ENCODE measurements at places on chromosomes 1 and 21.

DNA sequence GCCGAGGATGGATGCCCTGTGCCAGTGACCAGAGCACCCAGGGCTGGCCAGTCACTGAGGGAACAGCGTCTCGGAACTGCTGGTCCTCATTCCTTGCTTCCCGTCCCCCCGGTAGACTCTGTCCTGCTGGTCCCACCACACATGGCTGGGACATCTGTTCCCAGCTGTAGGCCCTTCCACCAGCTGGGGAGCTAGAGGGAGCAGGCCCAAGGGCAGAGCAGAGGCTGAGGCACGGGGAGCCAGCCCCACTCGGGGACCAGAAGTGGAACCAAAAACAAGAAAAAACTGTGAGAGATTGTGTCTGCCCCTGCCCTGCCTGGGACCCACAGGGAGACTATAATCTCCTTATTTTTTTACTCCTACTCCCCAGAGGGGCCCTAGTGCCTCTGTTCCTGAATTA is 23.8 kb downstream of the ATP8B2 start:
- DNase-seq = no peak

DNA sequence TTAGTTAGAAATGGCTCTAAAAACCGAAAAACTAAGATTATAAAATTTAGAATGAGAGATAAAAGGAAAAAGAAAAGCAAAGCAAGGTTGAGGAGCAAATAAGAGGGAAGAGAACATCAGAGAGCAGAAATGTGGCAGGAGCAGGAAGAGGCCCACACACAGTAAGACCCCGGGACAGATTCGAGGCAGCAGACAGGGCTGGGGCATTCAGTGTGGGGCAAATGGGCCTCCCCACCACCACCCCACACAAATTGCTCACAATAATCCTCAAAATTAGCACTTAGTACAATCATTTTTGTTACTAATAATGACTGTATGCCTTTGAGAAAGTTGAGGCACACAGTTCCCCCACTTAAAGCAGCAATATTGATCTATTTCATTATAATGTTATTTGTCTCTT is 17.1 kb upstream of the SLC44A3 start:
- no peak for DNase-seq

DNA sequence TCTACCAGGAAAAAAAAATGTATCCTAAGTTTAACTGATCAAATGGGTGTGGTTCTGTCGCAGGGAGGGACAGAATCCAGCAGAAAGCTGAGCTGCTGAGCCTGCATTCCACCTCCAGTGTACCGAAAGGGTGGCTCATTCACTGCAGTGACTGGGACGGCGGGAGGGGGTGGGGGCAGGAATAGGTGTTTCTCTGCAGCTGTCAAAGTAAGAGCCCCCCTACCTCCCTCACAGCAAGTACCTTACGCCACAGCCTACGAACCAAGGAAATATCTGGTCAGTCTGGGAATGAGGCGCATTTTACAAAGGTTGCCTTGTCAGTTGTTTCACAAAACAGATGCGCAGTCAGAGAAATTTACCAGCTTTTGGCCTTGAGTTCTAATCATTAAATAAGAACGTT is 1.7 kb downstream of the S100B start:
- no peak for DNase-seq

DNA sequence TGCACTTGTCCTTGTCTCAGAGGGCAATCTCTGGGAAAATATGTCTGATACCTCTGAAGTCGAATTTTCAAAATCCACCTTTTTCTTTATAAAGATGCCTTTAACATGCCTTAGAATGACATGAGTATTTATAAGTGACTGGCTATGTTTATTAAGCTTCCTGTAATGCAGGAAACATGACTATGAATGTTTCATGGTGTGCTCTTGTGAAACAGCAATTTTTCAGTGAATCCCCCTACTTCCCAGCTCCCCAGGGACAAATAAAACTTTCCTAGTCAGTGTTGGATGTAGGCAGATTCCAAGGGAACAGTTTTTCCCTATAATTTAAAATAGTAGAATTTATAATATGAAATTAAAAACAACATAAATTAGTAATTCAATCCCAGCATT is 437.0 kb downstream of the LMO4 start:
- no peak for DNase-seq

DNA sequence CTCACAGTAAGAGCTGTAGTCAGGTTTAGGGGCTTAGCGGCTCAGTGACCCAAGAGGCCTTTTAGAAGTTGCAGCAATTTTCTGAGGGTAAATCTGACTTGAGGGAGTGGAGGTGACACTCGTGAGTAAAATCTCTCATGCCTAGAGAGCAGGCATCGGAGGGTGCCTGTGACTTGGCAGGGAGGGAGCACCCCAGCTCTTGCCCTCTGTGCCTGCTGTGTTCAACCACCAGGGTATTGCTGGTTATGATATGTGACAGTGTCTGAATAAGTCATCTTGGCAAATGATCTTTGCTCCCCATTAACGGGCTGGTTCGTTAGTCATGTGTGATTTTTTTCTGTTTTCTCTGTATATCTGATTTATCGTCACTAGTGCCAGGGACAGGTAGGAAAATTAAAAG is 5.9 kb downstream of the MAN1C1 start:
- DNase-seq = no peak

- no peak for DNase-seq
Observed at GRCh38 chr1:55650444-55650843, 435.3 kb upstream of the USP24 start.

- no peak for DNase-seq
Observed at GRCh38 chr21:35005560-35006224, 43.4 kb downstream of the RUNX1 start.

- DNase-seq = no peak
Observed at GRCh38 chr1:201539561-201540431, 869 bp downstream of the NAV1 start.

- no peak for DNase-seq
Observed at GRCh38 chr1:14181191-14181795, 417.2 kb upstream of the KAZN start.

GRCh38 chr21:28226563-28226962 is 766.1 kb downstream of the LTN1 start:
- no peak for DNase-seq

GRCh38 chr1:166827426-166827825 is 11.8 kb upstream of the POGK start:
- DNase-seq = no peak

DNA sequence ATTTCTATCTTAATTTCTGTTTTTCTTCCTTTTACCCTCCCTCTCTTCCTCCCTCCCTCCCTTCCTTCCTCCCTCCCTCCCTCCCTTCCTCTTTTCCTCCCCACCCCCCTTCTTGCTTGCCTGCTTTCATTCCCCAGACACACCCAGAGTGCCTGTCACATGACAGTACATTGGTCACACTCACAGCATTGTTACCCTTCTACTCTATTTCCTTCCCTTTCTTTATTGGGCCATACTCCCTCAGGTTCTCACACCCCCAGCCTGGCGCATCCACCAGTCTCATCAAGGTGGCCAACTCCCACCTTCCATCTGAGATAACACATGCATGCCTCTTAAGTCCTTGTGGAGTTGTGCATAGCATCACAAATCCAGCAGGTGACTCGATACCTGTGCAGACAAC is 10.9 kb downstream of the TMPRSS3 start:
- no peak for DNase-seq

- no peak for DNase-seq
Observed at GRCh38 chr1:111541721-111542120, 38.3 kb upstream of the ADORA3 start.

GRCh38 chr21:29196670-29197191 is 66.3 kb downstream of the MAP3K7CL start:
- DNase-seq = no peak

DNA sequence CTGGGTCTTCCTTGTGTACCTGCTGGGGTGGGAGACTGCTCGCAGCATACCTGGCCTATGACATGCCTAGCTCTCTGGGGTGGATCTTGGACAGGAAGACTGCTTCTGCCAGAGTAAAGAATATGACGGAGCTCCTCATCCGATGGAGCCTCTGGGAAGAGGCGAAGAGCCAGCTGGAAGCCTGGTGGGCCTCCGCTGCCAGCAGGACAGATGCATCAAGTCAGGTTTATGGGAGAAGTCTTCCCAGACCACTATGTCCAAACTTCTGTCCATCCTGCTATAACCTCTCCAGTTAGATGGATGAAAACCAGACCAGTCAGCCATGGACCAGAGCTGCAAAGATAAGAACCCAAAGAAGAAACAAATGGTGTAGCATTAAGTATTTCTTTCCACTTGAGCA is 27.7 kb upstream of the NGF start:
- DNase-seq = no peak
